Mammary epithelial cell (primary cell): ENCODE measurements at places on chromosomes 4 and X. TPM values are rescaled to one million over a fixed set of nuclear protein-coding genes. Genes with fewer than 3 reads are reported as not detected.

DNA sequence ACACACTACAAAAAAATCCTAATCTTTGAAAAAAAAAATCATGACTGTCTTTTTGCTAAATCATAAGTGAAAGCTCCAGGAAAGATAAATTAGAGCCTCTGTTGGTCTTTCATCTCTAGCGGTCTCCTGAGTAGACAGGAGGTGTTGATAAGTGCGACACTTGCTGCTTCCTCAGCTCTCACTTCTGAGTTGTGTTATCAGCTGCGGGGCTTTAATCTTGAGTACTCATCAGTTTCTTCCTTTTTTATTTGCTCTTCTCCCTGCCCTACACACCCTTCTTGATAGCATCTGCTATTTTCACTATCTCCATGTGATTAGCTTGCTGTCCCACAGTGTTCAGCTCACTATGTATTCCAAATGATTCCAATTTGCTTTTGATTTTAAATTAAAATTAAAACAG is 1449.2 kb downstream of the C4orf33 start:
- DNase-seq, result no peak

GRCh38 chr4:167985565-167985964 is 106.8 kb upstream of the ANXA10 start:
- DNase-seq, result no peak

DNA sequence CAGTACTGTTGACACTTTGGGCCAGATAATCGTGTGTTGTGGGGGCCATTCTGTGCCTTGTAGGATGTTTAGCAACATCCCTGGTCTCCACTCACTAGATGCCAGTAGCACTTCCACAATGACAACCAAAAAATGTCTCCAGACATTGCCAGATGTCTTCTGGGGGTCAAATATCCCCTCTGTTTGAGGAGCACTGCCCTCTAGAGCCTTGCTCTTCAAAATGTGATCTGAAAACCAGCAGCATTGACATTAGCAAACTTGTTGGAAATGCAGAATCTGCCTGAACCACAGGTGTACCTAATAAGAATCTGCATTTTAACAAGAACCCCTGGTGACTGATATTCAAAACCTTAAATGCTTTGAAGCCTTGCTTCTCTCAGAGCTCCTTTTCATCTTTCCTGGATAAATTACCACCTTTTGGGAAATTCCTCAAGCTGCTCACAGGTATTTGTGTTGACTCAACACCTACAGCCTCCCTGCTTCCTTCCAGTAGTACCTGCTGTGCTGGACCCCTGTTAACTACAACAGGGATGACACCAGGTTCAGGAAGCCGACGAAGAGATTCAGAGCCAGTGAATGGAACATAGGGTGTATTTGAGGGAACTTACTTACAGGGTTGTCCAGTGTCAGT is 459.0 kb upstream of the NR3C2 start:
- DNase-seq, result no peak

- peak; percentile 26 for DNase-seq
These were observed 24.6 kb upstream of the ANTXR2 start for GRCh38 chr4:80097400-80098177.

GRCh38 chrX:132778917-132779316 is 179.5 kb downstream of the HS6ST2 start:
- no peak for DNase-seq

- peak; percentile 66 for DNase-seq
These were observed 134.9 kb upstream of the VEGFC start for GRCh38 chr4:176927664-176928063.

Gene STPG2
- polyA plus RNA-seq, result 0.03 TPM

GRCh38 chr4:146155152-146155724 is 20.3 kb upstream of the LSM6 start:
- DNase-seq, result no peak

GRCh38 chr4:99594818-99595217 is 20.2 kb downstream of the MTTP start:
- DNase-seq, result no peak

Gene ZDHHC15
- not detected for polyA plus RNA-seq
